ENCODE measurements at places on chromosomes 12 and 14.
A peak's percentile ranks its signal among the peaks of the same experiment; 100 is the strongest.

GRCh38 chr12:88207921-88208620, 66.0 kb downstream of the TMTC3 start:
- DNase-seq = no peak

GRCh38 chr14:92443167-92443566, 70.4 kb upstream of the RIN3 start:
- DNase-seq = no peak

- DNase-seq = no peak
Observed at GRCh38 chr14:101116486-101117130, 213.1 kb upstream of the RTL1 start.

- no peak for DNase-seq
Observed at GRCh38 chr14:27384124-27384523, 786.3 kb upstream of the NOVA1 start.

- DNase-seq = no peak
Observed at GRCh38 chr14:102982852-102983470, 60.5 kb downstream of the AMN start.

DNA sequence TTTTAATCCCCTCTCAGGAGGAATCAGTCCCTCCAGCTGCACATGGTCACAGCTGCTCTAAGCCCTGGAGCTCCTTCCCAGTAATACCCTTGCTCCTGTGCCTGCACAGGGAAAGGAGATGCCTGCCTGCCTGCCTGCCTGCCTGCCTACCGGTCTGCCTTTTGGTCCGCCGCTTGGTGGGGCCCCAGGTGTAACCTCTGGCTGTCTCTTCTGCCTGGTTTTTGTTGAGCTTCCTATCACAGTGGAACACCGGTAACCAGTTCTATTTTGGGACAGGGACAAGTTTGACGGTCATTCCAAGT, 99.8 kb downstream of the DAD1 start:
- DNase-seq = no peak

DNA sequence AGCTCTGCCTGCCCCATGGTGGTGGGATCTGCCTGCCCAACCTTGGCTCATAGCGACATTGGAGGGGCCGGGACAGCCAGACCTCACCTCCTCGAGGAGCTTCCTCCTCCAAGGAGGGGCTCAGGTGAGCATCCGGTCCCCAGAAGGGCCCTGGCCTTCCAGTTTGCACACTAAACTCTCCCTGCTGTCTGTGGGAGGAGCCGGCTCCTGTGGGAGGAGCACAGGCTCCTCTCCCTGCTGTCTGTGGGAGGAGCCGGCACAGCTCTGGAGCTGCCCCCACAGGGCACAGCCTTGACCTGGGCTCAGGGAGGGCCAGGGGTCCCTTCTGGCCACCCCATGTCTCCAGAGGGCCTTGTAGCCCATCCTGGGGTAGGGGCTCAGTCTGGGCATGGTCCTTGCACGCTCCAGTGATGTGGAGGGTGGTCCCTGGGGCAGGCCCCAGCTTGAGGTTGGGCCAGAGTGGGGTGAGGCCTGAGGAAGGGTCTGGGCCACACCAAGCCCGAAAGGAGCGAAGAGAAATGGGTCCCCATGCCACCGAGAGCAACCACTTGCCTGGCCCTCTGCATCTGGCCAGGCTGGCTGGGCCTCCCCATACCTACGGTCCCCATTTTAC, 147.5 kb upstream of the C14orf180 start:
- DNase-seq = no peak

DNA sequence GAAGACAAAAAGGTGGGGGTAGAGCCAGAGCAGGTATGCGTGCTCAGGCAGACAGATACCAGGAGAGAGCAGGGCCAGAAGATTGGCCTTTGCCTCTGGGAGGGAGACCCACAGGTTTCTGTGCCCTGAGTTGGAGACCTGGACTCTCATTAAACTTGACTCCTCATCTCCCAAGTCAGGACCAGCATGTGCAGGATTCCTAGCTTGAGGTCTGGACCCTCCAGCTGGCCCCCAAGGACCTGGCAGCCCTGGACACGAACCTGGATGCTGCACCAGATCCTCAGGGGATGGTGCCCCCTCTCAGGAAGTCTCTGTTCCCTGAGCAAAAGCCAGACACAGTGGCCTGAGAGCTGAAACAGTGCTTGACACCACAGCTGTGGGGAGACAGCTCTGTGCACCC, 10.5 kb upstream of the KRT73 start:
- no peak for DNase-seq

- no peak for DNase-seq
Observed at GRCh38 chr14:63677891-63678379, 36.3 kb upstream of the WDR89 start.

GRCh38 chr12:51822956-51823355, 25.6 kb downstream of the FIGNL2 start:
- DNase-seq = no peak

DNA sequence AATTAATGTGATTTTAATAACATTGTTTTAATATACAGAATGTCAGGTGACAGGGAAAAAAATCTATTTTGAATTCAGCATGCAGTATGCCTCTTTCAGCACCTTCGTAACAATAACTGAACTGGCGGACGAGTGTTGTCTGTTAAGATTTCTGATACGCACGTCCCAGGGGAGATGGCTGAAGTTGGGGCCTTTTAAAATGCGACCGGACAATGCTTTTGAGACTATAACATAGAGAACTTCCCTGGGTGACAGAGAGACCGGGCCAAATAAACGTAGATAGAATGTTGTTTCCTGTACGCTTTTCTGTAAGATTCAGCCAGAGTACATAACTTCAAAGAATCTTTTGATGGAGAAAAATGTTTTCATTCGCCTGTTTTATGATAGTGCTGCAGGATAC, 239.7 kb downstream of the EGLN3 start:
- DNase-seq = no peak

DNA sequence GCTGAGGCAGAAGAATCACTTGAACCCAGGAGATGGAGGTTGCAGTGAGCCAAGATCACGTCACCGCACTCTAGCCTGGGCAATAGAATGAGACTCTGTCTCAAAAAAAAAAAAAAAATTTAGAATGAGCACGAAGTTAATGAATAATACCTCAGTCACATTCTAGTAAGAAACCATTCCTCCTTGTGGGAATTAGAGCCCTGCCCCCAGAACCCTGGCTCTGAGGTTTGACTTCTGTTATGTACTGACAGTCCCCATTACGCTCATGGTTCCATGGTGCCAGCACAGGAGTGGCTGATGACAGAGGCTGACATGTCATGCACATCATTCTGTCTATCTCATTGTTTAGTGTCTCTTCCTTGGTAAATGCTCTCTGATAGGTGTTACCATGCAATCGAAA, 132.6 kb upstream of the FGD4 start:
- no peak for DNase-seq

DNA sequence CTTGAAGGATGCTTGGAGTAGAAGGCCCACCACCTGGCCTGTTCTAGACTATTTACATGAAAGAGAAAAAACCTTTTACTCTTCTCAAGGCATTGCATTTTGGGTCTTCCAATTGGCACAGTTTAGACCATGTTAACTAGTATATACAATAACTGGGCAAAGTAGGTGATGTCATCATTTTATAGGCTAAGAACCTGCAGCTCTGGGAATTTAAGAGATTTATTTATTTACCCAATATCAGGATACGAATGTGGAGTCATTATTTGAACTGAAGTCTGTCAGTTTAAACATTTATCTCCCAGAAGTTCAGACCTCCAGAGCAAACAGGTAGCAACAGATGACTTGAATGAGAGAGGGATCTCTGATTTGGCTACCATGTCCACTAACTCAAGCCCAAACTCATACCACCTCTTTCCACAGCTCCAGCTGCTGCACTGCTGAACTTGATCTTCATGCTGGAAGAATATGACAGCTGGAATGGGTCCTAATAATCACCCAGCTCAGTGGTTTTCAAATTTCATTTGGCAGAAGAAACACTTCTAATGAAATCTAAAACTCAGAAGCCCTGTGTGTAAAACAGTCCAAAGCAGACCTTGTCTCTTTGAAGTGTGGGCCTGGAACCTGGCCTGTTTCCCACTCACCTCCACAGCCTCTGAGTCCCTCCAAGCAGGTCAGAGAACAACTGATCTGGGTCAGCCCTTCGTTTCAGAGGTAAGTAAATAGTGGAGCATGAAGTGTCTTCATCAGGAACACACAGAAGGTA, 179.2 kb downstream of the EMP1 start:
- no peak for DNase-seq

- DNase-seq = no peak
Observed at GRCh38 chr12:39813776-39814175, 194.2 kb upstream of the ABCD2 start.

GRCh38 chr14:102759456-102760187, 17.6 kb upstream of the TRAF3 start:
- no peak for DNase-seq

GRCh38 chr12:33357181-33357580, 82.4 kb downstream of the SYT10 start:
- no peak for DNase-seq

DNA sequence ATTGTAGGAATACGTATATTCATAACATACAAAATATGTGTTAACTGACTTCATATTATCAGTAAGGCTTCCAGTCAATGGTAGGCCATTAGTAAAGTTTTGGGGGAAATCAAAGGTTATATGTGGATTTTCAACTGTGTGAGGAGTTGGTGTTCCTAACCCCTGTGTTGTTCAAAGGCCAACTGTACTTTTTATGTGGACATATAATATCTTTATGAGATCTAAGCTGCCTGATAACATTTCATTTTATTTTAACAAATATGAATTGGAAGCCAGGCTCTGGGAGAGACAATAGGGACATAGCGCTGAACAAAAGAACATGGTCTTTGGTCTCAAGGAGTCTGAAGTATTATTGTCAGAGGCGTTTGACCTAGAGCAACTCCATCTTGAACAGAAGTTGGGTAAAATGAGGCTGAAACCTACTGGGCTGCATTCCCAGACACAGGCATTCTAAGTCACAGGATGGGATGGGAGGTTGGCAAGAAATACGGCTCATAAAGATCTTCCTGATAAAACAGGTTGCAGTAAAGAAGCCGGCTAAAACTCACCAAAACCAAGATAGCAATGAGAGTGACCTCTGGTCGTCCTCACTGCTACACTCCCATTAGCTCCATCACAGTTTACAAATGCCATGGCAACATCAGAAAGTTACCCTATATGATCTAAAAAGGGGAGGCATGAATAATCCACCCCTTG, 147.2 kb downstream of the KSR2 start:
- DNase-seq = no peak

DNA sequence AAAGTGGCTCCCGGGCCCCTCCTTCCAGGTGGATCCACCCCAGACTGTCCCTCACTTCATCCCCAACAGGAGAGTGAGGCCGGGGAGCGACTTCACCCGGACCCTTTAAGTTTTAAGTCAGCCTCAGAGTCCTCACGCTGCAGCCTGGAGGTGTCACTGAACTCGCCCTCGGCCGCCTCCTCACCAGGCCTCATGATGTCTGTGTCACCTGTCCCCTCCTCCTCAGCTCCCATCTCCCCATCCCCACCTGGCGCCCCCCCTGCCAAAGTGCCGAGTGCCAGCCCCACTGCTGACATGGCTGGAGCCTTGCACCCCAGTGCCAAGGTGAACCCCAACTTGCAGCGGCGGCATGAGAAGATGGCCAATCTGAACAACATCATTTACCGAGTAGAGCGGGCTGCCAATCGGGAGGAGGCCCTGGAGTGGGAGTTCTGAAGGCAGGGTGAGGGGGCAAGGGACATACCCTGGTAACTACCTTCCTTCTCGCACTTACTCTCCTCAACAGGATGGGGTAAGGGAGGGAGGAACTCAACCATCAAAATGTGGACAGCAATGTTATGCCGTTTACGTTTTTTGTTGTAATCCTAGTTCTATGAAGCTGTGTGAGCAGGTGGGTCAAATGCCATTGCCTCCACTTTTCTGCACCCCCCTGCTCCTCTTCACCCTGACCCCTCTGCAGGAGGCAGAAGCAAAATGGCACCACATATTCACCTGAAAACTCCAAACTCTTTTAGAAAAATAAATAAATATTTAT, 20.8 kb downstream of the PHETA1 start:
- no peak for DNase-seq

GRCh38 chr14:49950275-49951228, 57.7 kb downstream of the ARF6 start:
- DNase-seq = no peak

GRCh38 chr12:106054049-106054448, 84.7 kb downstream of the NUAK1 start:
- DNase-seq = no peak

DNA sequence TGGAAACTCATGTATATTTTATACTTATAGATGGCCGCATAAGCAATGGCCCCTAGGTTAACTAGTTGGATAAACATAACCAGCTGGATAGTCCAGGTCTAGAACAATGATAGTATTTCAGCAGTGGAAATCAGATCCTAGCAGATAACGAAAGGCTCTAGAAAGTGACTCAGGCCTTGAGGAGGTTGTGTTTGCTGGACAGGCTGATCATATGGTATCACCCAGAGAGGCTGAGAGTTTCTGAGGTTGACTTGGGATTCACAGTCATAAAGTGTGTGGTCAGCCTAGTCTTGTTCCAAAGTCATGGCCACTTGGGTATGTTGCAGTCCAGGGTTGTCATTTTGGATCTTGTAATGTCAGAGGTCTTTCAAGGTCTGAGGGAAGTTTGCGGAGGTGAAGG, 16.8 kb downstream of the FLVCR2 start:
- no peak for DNase-seq

GRCh38 chr12:49671031-49671765, 36.0 kb downstream of the FMNL3 start:
- DNase-seq = peak; percentile 82

DNA sequence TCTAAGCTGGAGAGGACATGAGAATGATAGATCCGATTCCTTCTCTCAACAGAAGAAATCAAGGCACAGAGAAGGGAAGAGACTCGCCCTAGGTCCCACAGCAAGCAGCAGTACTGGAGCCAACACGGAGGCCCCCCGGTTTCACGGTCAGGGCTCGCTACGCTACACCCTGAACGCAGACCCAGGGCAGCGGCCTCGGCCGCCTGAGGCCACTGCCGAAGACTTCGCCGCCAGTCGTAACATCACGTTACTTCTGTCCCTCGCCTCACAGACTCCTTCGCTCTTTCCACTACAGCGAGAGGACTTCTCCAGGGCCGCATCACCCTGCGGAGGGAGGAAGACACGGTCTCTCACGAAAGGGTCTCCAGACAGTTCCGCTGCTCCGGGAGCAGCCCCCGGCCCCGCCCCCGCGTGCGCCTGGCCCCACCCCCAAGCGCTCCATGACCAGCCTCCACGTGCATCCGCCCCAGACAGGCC, 411 bp upstream of the DCAF4 start:
- no peak for DNase-seq

Data from CD4-positive, alpha-beta T cell treated with Interleukin-4 for 1 hour (primary cell).